ENCODE measurements at places on chromosomes 3 and 15.
A peak's percentile ranks its signal among the peaks of the same experiment; 100 is the strongest.

DNA sequence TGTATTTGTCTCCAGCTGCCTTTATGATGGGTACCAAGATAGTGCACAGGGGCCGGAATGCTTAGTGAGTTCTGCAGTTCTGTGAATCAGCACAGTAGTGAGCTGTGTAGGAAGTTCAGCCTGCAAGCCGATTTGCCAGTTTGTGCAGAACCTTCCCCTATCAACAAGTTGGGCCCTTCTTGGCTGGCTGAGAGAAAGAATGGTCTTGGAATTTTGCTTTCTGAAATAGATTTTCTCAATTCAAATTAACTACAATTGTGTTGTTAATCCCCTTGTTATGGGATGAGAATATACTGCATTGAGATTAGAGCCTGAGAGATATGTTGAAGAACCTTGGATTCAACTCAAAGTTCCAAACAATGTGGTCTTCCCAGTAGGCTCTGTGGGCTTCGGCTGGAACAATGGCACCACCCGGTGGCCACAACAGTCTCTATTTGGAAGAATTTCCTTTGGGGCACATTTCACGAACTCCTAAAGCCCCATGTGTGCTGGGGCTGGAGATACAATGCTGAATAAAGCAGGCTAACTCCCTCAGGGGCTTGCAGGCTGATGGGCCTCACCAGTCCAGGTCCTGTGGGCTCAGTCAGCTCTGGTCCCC is 59.1 kb downstream of the TRIM42 start:
- DNase-seq = peak; percentile 71

GRCh38 chr3:50807266-50807665 is 132.5 kb downstream of the DOCK3 start:
- DNase-seq = no peak

GRCh38 chr15:80604583-80605575 is 90.2 kb upstream of the ABHD17C start:
- DNase-seq = no peak

DNA sequence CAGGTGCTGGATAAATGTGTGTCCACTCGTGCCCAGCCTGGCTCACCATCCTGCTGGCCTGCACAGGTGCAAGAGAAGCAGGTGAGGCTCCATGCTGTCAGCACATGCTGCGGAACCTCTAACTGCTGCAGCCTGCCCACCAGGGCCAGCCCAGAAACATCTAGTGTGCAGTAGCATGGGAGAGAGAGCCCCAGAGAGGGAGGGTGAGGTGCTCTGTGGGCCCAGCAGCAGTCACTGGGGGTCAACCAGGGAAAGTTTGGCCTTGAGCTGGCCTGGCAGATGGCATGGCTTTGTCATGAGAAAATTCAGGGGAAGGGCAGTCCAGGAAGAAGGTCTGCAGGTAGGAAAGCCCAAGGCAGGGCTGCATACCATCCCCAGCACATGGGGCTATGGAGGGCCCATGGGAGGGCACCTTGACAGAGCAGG is 18.2 kb upstream of the PRR23E start:
- DNase-seq = no peak

DNA sequence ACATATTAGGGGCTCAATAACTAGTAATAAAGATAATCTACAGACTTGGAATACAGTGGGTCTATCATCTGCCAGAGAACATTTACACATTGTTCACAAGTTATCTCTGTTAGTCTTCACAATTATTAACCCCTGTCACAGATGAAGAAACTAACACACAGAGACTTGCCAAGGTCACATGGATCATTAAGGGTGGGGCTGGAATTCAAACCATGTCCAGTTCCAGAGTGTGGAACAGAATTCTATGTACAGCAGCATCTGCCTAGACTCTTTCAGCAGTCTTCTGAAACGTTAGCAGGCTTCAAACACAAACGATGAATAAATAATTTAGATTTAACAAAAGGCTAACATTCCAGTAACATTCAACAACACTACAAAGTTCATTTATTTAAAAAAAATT is 673.9 kb upstream of the NR2F2 start:
- no peak for DNase-seq

DNA sequence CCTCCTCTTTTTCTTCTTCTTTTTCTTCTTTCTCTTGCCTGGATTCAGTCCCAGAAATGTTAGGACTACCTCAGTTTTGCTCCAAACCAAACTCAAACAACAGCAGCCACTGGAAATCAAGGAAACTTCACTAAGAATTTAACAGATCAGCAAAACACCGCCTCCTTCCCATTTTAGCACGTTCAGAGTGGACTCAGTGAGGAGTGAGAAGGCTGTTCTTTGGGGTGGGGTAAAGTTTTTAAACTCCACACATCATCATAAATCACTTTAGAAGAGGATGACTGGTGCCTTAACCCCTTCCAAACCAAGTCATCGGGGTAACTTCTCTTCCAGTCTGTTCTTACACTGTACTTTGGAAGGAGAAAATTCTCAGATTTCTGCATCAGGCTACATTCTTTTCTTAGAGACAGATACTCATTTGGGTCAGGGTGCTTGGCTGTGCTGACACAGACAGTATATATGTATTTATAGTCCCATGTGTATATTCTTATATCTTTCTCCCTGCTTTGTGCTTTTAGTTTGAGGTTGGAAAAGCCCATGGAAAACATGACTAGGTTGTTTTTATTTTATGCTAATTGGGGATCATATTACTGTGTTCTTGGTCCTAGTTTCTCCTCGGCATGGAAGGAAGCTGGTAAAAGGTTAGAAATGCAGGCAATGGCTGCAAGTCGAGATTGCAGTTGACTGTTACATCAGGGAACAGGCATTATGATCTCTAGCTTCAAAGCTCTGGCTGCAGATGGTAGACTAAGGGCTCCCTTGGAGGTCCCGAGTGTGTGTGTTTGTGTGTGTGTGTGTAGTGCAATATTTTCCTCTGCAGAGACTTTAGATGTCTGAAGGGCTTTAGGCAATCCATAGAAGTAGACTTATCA is at the start of gene CCDC80:
Gene CCDC80 (minus strand): TSS at position 214 of the 872 bp plus-strand sequence. CDS start 1,238 bp downstream, outside the sequence.
- no peak for DNase-seq

- no peak for DNase-seq
Measured at GRCh38 chr3:133620066-133620784, 41.5 kb downstream of the TOPBP1 start.

DNA sequence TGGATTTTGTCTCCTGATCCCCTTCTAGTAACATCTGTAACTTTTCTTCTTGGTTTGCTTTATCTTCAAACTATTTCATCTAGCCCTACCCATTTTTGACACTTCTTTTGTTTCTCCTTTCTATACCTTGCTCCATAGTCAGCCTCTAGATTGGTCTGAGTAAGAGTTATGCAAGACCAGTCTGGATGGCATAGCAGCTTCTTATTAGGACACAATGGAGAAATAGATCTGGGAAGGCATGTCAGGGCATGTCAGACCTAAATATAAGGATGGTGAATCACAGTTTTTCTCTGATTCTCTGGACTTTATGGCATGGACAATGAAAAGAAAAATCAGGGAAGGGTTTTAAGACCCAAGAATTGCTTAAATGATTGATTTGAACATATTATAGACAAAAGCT is 452.5 kb downstream of the RAP2B start:
- no peak for DNase-seq

- no peak for DNase-seq
Measured at GRCh38 chr3:152676810-152677379, 158.0 kb upstream of the P2RY1 start.

GRCh38 chr3:188272481-188273372 is 118.8 kb downstream of the LPP start:
- no peak for DNase-seq

GRCh38 chr15:93829115-93829870 is 402.1 kb upstream of the MCTP2 start:
- peak; percentile 7 for DNase-seq

DNA sequence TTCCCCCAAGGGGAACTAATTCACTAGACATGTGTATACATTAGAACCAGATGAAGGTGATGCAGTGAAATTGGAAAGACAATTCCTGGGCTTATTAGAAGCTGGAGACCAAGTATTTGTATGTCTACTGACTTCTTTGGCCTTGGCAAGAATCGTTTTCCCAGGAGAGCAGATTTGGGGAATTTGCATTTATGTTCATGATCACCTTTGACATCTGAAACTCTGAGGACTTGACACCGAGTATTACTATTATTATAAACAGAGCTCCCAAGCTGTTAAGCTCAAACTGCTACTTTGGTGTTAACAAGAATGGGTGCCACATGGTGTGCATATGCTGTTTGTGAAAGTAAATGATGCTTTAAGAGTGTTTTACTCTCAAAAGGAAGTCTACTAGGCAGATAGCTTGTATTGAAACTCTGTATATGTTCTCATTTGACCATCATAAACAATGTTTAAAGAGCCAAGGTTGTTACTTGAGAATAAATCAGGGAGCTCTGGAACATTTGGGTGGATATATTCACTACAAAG is 519.8 kb upstream of the GOLIM4 start:
- DNase-seq = no peak

DNA sequence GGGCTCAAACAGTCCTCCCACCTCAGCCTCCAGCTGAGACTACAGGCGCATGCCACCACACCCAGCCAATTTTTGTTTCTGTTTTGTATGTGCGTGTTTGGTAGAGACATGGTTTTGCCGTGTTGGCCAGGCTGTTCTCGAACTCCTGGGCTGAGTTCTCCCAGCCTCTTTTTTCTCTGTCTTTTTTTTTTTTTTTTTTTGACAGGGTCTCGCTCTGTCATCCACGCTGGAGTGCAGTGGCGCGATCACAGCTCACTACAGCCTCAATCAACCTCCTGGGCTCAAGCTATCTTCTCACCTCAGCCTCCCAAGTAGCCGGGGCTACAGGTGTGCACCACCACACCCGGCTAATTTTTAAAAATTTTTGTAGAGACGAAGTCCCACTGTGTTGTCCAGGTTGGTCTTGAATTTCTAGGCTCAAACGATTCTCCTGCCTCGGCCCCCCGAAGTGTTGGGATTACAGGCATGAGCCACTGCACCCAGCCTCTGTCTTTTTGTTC is 867 bp upstream of the DCAF1 start:
- no peak for DNase-seq

GRCh38 chr3:148742118-148742517 is 44.4 kb downstream of the AGTR1 start:
- DNase-seq = no peak

- DNase-seq = no peak
Measured at GRCh38 chr15:93644595-93644994, 555.6 kb upstream of the RGMA start.

- no peak for DNase-seq
Measured at GRCh38 chr3:23169551-23169950, 33.6 kb upstream of the UBE2E2 start.

DNA sequence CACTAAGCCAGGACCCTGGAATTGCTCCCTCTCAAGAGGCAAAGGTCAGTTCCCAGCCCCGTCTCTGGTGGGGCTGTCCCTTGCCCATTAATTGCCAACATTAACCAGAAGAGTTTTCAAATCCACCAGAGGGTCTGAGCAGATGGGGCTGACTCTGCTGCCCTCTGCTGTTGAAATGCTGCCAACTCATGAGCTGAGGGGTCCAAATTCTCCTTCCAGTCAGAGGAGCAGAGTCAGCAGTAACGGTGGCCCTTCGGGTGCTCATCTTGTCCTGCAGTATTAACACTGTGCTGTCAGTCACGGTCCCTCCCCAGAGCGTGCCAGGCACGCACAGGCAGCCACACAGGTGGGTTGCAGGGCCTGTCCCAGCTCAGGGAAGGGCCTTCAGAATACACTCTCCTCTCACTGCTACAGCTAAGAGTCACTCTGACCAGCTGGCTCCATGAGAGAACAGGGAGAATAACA is 10.7 kb upstream of the SPTBN5 start:
- DNase-seq = peak; percentile 87

DNA sequence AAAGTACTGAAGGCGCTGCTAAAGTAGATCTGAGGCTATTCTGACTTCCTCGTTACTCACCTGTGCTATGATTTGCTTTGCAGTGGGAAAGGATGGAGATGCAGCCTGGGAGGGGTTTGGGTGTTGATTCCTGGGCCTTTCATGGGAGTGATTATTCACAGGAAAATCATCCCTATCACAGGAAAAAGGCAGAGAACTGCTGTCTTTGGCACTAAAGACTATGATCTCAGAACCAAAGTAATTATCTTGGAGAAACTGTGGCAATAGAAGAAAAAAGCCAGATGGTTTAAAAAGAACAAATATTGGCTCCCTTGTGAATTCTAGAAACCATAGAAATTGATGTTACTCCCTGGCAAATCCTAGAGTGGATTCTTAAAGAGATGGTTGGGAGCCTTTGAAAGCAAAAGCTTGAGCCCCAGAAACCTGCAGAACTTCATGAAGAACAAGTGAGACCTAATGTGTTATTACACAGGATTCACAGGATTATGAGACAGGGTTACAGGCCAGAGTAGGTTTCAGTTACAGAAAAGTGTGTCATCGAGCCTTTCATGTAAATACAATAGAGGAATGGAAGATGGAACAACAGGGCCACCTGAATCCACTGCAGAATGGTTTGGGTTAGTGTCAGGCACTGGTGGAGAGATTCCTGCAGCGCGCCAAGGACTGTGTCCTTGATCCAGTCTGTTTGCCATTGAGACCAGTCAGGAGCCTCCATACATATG is 85.7 kb downstream of the OXNAD1 start:
- DNase-seq = no peak

- DNase-seq = peak; percentile 1
Measured at GRCh38 chr3:8709801-8710507, 23.6 kb upstream of the CAV3 start.

GRCh38 chr3:171193693-171194092 is 167.2 kb upstream of the SLC2A2 start:
- DNase-seq = no peak

- DNase-seq = no peak
Measured at GRCh38 chr3:107847791-107848190, 243.0 kb downstream of the CD47 start.

DNA sequence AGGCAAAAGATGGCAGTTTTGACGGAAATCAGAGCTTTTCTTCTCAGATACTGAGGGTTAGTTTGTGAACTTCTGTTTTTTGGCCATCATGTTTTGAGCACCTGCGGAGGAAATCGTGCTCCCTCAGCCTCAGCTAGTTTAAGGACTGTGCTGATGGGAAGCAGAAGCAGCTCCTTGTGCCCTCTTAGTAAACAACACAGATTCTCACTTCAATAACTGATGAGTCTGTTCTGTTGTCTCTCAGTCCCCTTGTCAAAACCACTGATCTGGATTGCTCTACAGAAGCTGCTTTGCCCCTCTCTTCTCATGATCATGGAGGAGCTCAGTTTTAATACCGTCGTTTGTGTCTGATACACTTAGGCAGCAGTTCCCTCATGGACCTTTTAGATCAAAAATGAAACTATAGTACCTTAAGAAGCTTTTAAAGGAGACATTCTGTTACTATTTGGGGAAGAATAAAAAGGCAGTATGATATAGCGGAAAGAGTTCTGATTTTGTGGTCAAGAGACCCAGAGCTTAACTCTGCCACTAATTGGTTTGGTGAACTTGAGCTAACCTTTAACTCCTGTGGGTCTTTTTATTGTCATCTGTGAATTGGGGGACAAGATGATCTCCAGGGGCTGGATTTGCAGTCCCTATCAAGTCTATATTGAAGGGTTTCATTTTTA is 152.6 kb downstream of the BBX start:
- no peak for DNase-seq

DNA sequence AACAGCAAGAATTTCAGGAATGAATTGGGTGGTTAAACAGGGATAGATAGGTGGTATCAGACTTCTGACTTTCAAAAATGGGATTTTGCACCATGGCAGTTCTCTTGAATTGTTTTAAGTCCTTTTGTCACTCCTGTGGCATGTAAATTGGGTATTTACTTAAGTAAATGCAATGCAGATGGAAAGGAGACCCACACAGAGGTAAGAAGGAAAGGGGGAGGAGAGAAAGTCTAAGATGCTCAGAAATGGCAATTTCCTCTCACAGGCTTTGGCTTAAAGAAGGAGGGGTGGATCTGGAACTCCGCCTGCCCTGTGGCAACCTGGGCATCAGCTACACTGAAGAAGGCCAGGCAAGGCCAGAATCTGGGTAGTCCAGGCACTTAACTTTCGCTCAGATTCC is 197.1 kb upstream of the UBE2E1 start:
- no peak for DNase-seq

Measured in iPS-NIHi11 (cell line).